ENCODE measurements at places on chromosomes 11 and 22.

- DNase-seq = no peak
These were observed 948.2 kb downstream of the NTM start for GRCh38 chr11:132318421-132319157.

GRCh38 chr11:91209306-91209705, 986.5 kb upstream of the CHORDC1 start:
- no peak for DNase-seq

DNA sequence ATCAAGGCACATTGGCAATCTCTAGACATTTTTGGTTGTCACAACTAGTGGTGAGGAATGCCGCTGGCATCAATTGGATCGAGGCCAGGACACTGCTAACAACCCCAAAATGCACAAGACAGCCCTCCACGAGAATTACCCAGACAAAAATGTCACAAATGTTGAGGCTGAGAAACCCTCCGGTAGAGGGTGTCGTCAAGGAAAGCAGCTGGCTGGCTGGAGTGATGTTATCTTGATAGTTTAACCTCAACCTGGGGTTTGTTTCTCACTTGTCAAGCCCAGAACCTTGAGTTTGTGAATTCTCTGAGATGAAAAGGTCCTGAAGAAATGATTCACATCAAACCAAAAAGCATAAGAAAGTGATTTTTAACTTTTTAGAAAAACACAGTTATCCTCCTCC, 21.1 kb upstream of the TMPRSS13 start:
- peak; percentile 52 for DNase-seq

GRCh38 chr22:29175312-29175835, 30.3 kb upstream of the EMID1 start:
- no peak for DNase-seq
